ENCODE measurements at places on chromosomes 6 and 20.

DNA sequence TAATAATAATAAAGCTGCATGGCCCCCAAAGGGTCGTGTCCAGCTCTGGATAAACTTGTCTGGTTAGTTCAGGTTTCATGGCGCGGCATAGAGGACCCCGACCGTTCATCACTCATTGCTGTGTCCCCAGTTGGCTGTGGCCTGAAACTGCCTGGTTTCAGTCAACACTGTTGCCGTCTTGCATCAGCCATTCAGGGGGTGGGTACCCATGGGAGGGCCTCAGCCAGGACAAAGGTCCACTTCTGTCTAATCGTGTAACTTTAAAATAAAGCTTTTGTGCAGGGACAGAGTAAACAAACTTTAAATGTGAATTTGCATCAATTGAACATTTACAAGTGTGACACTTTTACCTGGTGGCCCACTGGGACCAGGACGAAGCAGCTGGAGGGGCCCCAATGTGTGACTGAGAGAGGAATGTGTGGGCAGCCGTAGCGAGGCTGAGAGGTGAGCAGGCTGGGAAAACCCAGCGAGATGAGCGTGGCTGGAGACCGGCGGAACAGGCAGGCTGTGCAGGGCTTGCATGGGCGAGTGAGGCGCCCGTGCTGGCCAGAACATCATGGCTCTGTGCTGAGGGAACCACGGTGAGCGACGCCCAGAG lies 22.3 kb upstream of the UNC93A start:
- no peak for DNase-seq

- DNase-seq, result no peak
These were observed 1.2 kb downstream of the MYB start for GRCh38 chr6:135182071-135183001.

GRCh38 chr20:63520934-63521601 lies 503 bp downstream of the PPDPF start:
- DNase-seq, result peak; percentile 27

DNA sequence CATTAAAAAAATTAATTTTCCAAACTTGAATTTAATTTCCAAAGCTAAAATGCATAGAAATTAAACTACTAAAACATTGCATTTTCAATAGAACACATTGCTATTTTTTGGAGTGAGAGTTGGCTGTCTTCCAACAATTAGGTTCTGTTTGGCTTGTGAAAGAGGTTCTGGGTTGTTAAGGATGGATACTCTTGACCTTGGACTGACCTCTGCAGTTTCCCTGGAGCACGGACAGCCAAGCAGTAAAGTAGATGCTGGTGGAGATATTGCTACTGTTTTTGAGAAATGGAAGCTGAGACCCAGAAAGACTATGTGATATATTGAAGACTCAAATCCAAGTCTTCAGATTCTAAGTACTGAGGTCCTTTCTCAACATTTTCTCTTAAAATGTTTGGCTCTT lies 95.9 kb upstream of the CHD6 start:
- DNase-seq, result no peak

DNA sequence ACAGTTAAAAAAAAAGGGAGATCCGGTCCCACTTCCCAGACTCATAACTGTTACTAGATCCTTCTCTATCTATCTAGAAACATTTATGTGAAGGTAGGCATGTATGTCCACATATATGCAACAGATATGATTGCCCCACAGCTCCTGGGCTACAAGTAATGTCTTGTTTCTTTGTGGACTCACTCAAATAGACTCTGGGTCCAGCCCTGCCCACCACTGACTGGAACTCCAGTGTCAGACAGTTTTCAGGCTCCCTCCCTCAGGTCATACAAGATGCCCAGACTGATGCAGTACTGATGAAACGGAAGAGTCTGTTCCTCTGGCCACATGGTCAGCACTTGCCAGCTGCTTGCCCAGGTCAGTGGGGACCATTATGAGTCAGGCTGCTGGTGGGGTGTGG lies 30.8 kb upstream of the IER3 start:
- no peak for DNase-seq

DNA sequence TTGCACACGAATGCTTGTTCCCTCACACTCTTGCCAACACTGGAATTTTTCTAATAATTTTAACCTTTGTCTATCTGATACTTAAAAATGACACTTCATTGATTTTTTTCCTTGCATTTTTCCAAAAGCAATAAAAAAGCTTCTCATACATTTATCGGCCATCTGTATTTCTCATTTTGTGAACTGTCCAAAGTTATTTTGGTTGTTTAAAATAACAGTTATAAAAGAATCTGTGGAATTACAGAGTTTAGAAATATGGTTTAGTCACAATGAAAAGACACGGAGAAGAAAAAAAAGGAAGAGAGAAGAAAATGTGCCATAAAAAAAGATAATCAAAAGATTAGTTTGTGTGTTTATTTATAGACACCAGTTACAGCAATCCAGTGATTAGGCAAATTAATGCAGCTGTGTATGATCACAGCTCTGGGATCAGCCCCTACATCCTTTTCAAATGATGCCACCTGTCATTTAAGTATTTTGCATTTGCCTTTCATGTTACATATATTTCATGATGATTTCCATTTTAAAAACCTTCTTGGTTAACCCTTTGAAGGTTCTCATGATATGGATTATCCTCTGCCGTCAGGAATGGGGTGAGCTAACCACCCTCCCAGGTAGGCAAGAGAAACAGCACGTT lies 171.7 kb downstream of the BACH2 start:
- DNase-seq, result no peak

DNA sequence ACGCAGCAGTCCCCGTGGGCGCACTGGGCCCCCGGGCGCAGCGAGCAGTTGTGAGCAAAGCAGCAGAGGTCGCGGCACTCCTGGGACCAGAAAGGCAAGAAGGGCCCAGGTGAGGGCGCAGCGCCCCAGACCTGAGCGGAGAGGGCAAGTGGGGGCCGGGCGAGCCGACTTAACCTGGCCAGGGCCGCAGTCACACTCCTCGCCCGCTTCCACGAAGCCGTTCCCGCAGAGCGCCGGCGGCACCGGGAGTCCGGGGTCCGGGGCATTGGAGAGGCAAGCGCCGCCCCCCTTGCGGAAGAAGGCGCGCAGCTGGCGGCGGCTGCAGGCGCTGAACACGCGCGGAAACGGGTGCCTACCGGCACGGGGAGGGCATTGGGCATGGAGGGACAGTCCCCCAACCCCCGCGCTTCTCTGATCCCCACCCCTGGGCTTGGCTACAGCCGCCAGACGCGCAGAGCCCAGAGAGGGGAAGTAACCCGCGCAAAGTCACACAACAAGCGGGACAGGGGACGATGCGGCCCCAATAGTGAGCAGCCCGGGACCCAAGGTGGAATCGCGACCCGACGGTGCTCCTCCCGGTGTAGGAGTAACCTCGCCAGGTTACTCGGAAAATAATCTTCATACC lies 9.2 kb downstream of the ADAM33 start:
- no peak for DNase-seq

DNA sequence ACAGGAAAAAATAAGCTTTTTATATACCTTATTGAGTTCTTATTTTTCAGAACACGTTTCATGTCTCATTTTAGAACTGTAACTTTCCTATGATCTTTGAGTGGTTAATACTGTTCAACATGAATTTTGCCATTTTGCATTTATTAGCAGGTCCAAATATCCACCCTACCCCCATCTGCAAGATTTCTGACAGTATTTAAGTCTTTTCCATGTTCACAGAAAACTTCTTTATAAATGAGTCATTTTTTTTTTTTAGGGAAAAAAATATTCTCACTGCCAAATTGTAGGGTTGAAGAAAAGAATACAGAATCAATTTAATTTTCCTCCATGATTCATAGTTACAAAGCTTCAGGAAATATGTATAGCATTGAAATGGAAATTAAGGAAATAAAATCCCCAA lies 101.8 kb downstream of the COL21A1 start:
- DNase-seq, result no peak
